ENCODE measurements at places on chromosomes 2 and 18. TPM values are rescaled to one million over a fixed set of nuclear protein-coding genes. Genes with fewer than 3 reads are reported as not detected.

Gene IL1RN
- total RNA-seq = not detected

Gene TUBA4B
- total RNA-seq = not detected

Gene MATN3
- total RNA-seq = 9.7 TPM

Gene IL1A
- total RNA-seq = 0.74 TPM

Gene INO80C
- total RNA-seq = 48.9 TPM

DNA sequence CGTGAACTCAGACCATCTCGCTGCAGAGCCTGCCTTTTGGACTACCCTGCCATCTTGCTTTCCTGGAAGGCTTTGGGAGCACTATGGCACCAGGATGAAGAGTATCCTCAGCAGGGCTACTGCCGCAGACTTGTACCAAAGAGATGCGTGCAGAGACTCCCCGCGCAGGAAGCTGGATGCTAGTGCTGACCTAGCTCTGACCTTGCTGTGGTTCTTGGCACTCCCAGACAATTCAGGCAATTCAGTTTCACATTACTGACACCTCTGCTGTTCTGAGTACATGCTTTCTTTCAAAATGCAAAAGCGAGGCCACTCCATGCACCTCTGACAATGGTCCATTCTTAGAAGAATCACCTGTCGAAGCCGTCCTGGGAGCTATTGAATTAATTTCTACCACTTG lies 251.5 kb upstream of the MEX3C start:
- DNase-seq = no peak

DNA sequence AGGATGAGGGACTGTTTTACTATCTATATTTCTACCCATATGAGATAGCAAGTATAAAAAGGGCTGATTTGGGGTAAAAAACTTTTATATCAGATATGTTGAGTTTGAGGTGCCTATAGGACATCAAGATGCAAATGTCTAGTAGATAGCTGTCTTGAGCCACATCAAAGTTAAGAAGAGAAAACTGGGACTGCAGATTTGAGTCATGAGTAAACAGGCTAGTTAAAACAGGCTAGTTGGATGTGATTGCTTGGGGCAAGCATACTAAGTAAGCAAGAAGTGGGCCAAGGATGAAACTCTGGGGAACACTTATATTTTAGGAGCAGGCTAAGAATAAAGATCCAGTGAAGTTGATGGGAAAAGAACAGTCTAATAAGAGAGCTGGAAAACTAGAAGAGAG lies 2.8 kb upstream of the SCRN3 start:
- no peak for DNase-seq

- DNase-seq = no peak
Measured at GRCh38 chr2:151861174-151861573, 33.0 kb upstream of the ARL5A start.

DNA sequence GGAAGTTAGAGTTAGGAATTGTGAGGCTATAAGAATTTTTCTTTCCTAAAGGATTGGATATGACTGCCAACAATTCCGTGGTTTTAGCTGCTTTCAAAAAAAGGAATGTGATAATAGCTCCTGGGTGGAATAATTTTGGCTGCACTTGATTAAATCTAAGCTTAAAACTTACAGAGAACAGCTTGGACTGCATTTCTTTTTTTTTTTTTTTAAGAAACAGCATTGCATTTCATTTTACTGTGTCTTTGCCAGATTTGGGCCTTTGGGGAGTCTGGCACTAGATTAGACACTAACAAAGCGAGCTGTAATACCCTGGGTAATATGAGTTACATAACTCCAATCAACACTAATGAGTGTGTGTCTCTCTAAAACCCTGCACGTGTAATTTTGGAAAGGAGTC lies 37.8 kb upstream of the ZNF397 start:
- no peak for DNase-seq

DNA sequence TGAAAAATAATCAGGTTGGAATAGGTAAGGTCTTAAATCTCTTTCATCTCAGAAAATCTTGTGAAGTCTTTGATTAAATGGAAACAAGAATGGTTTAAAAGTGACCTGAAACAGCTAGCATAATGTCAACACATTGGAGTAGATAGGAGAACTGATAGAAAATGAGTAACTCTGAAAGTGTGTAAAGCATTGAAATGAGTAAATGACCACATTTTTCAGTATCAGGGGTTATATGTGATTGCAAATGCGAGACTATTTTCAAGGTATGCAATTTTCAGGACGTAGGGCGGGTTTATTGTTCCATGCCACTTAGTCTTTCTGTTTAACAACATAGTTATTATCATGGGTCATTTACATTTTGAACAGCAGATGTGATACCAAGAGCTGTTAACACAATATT lies 1383.2 kb downstream of the LRP1B start:
- DNase-seq = no peak

GRCh38 chr2:151241224-151241623 lies 20.4 kb downstream of the RBM43 start:
- DNase-seq = no peak

- DNase-seq = no peak
Measured at GRCh38 chr2:151716721-151717120, 17.6 kb downstream of the NEB start.

DNA sequence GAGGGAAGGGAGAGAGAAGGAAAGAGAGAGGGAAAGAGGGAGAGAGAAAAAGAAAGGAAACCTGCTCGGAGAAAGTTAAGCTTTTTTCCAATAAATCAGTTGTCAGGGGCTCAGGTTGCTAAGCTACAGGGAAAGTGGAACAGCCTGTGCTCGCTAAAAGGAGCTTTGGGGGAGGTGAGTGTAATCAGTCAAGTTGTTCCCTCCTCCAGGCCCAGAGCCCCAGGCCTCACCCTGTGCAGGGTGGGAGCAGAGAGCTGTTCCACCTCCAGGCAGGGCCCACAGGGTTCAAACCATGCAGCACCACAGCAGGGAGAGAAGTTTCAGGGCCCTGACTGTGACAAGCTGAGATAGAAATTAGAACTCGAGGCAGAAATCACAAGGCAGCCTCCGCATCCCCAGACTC lies 56.4 kb upstream of the PPP1CB start:
- no peak for DNase-seq
